ENCODE measurements at places on chromosomes 5 and 9. TPM values are rescaled to one million over a fixed set of nuclear protein-coding genes. Genes with fewer than 3 reads are reported as not detected.

Gene GCNT4
- total RNA-seq: 3.3 TPM

Gene KIF4B
- total RNA-seq: not detected

Gene TLE1
- 68.7 TPM for total RNA-seq

Gene C9orf43
- 0.51 TPM for total RNA-seq

Gene FBXO38
- total RNA-seq: 68.1 TPM

Gene NEUROG1
- not detected for total RNA-seq

- no peaks in the 10 kb centered on the region for H3K4me1 ChIP-seq
- no peak overlapping the region for H3K4me3 ChIP-seq
- H3K27ac ChIP-seq: no peak overlapping the region
- peaks cover 59% of the 10 kb centered on the region for H3K27me3 ChIP-seq
Measured at GRCh38 chr5:2256691-2257280, 374.1 kb upstream of the IRX4 start.

DNA sequence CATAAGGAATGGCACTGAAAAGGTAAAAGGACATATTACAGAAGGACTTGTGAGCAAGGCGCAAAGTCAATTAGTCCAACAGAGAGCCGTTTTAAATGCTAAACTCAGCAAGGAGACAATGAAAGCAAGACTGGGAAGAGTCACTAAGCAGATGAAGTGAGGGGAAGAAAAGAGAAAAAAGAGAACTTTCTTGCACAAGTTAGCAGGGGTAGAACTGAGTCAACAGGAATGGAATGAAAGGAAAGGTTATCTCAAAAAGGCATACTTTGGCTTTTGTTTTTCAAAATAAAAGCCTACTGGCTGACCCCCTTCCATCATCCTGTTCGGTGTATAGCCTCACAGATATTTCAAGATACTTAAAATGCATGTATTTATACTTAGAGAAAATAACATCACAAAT lies 75.0 kb downstream of the NR6A1 start:
- H3K4me1 ChIP-seq: peaks cover 40% of the 10 kb centered on the region
- DNase-seq: no peak
- H3K27ac ChIP-seq: no peak overlapping the region
- no peaks in the 10 kb centered on the region for H3K27me3 ChIP-seq

GRCh38 chr9:15909297-15909696 lies 356.5 kb downstream of the CCDC171 start:
- DNase-seq: no peak
- H3K4me1 ChIP-seq: no peaks in the 10 kb centered on the region
- H3K36me3 ChIP-seq: no peaks in the 10 kb centered on the region
- H3K27me3 ChIP-seq: no peaks in the 10 kb centered on the region
- H3K4me3 ChIP-seq: no peak overlapping the region

GRCh38 chr9:19161257-19162025 lies 34.1 kb upstream of the PLIN2 start:
- no peaks in the 10 kb centered on the region for H3K27me3 ChIP-seq
- peaks cover 17% of the 10 kb centered on the region for H3K4me1 ChIP-seq
- no peak overlapping the region for H3K4me3 ChIP-seq
- DNase-seq: no peak
- peak overlapping the region; percentile 73 for H3K27ac ChIP-seq

DNA sequence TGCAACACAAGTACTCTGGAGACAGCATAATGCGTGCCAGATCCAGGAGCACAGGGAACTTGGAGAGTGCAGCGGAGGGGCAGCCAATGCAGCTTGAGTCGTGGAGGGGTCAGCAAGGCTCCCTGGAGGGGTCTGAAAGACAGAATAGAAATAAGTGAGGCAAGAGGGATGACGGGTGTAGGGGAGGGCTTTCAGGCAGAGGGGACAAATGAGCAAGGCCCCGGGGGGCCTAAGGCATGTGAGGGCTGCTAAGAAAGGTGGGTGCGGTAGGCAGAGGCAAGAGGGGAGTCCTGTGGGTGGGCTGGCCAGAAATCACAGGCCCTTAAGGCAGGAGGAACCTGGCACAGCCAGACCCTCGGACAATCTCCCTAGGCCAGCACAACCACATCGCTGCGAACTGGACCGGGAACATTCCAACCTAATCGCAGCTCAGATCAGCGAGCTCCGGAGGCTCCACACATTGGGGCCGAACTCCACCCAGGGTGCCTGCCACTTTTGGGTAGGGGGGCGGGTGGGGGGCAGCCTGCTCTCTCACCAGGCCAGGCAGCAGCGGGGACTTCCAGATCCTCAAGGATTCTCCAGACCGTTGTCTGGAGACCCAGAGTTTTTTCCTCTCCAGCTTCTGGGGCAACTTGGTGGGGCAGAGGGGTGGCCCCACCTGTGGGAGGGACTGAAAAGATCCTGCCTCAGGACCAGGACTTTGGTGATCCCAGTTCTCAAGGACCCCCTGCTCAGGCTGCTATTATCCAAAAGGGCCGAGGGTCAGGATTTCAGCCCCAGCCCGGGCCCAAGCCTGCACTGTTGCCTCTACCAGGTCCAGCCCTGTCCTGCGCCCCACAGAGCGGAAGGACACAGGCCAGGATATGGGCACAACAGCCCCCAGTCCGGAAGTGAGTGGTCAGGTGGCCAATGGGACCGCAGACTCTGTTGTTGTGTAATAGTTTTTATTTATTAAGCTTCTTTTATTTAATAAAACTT lies 22.7 kb upstream of the CYSTM1 start:
- no peak for DNase-seq
- H3K27me3 ChIP-seq: peaks cover 40% of the 10 kb centered on the region
- no peaks in the 10 kb centered on the region for H3K36me3 ChIP-seq
- H3K27ac ChIP-seq: no peak overlapping the region

DNA sequence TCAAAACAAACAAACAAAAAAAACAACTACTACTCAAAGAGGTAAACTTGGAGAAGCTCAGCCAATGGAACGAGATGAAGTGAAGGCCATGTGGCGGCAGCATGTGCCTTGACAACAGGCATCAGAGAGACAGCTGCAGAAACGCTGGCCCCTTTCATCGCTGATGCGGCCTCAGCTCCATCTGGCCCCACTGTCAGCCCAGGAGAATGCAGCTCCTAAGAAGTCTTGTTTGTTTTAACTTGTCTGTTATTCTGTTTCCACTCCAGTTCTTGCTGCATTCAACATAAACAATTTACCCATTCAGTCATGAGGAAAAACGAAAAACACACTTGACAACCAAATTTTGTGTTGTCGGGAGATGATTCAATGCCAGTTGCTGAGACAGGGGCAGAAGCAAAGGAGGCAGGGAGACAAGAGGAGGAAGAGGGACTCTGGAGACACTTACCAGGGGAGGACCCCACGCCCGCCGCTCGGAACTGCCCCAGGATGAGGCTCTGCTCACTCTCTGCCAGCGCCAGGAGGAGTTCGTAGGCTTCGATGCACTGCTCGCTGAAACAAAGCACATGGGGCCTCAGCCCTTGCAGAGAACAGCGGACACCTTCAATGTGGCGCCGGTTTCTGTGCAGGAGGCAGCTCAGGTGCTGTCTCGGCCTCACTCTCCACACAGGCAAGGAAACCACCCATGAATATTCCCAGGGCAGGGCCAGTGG lies 91.2 kb downstream of the DCP2 start:
- no peaks in the 10 kb centered on the region for H3K4me1 ChIP-seq
- no peak overlapping the region for H3K27ac ChIP-seq
- H3K27me3 ChIP-seq: no peaks in the 10 kb centered on the region
- H3K36me3 ChIP-seq: peaks cover 3% of the 10 kb centered on the region

GRCh38 chr9:93174976-93175375 lies 9.0 kb upstream of the WNK2 start:
- H3K27ac ChIP-seq: no peak overlapping the region
- peaks cover 6% of the 10 kb centered on the region for H3K27me3 ChIP-seq
- H3K36me3 ChIP-seq: no peaks in the 10 kb centered on the region

DNA sequence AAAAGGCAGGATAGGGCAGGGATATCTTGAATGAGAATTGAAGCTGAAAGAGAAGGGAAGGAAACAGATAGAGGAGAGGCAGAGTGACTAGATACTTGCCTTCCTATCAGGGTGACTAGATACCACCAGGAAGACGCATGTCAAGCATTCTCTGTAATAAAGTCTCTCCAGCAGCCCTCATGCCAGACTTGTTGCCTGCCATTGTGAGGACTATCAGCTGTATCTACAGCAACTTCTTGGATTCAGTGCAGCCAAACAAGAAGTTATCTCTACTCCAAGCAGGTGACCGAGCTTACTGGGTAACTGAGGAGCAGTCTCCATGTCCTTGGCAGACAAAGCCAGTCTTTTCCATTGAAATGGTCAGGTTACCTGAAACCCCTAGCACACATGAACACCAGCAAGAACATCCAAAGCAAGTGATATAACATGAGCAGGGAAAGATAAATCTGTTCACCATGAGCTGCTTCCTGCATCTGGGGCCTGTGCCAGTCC lies 9.3 kb downstream of the SH3RF2 start:
- DNase-seq: no peak
- H3K4me3 ChIP-seq: no peak overlapping the region
- H3K27me3 ChIP-seq: no peaks in the 10 kb centered on the region
- peaks cover 34% of the 10 kb centered on the region for H3K4me1 ChIP-seq

DNA sequence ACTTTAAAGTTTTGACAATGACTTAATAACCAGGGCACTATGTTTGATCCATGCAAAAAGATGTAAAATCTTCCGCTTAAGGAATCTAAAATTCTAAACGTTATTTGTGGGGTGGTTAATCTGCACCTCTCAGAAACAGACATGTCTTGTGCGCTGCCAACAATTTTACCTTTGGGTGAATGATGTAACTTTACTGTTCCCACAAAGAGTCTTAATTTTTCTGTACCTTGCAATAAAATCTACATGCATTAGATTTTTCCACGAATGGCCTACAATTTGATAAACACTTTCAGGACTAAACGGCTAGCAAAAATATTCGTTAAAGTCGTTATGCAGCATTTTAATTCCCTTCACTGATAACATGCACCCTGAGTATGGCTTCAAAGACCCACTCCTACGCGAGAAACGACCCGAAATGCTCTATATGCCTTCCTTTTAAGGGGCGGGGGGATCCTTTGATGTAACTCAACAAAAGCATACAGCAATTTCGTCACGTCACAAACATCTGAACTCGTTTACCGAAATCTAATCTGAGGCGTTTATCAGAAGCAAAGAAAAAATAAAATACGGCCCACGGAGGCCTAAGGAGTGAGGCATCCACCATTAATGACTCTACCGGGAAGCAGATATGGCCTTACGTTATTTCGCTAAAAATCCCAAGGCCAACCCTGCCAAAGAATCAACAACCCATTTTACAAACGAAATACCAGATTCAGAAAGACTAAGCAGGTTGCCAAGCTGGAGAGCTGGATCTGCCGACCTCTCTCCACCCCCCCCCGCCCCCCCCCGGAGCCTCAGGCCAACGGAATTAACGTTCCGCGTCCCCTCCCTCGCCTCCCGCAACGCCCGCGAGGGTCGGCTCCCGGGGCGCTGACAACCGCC lies 621 bp downstream of the AK6 start:
- peak overlapping the region; percentile 99 for H3K27ac ChIP-seq
- H3K4me1 ChIP-seq: peaks cover 18% of the 10 kb centered on the region
- H3K27me3 ChIP-seq: no peaks in the 10 kb centered on the region
- peak overlapping the region; percentile 90 for H3K4me3 ChIP-seq
- no peak for DNase-seq

- no peaks in the 10 kb centered on the region for H3K27me3 ChIP-seq
- peak overlapping the region; percentile 82 for H3K27ac ChIP-seq
- no peaks in the 10 kb centered on the region for H3K4me1 ChIP-seq
- no peak overlapping the region for H3K4me3 ChIP-seq
- DNase-seq: no peak
Measured at GRCh38 chr5:1479581-1480188, 34.4 kb upstream of the SLC6A3 start.

- H3K36me3 ChIP-seq: no peaks in the 10 kb centered on the region
- H3K27me3 ChIP-seq: peaks cover 30% of the 10 kb centered on the region
- H3K4me1 ChIP-seq: peaks cover 8% of the 10 kb centered on the region
- no peak overlapping the region for H3K4me3 ChIP-seq
- DNase-seq: no peak
Measured at GRCh38 chr5:52985306-52985705, 3.8 kb upstream of the ITGA2 start.

- DNase-seq: no peak
- no peak overlapping the region for H3K4me3 ChIP-seq
- H3K4me1 ChIP-seq: no peaks in the 10 kb centered on the region
- peaks cover 6% of the 10 kb centered on the region for H3K27me3 ChIP-seq
- no peak overlapping the region for H3K27ac ChIP-seq
Measured at GRCh38 chr5:74052441-74053221, 426.6 kb downstream of the ARHGEF28 start.

DNA sequence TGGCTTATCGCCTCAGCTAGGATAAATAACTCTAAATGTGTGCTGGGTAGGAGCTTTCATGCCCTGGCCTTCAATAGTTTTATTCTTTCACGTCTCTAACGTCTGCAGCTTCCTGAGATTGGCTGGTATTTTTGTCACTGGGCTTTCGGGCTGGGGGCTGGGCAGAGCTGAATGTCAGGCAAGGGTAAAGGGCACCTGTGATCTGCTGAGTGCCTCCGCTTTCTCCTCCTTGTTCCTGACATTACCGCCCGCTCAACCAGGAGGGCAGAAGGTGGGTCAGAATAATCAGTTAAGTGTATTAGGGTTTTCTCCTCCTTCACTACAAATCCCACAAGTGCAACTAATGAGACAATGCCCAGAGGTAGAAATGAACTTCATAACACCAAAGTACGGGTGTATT lies 216.6 kb downstream of the TSSK1B start:
- peaks cover 3% of the 10 kb centered on the region for H3K36me3 ChIP-seq
- peak overlapping the region; percentile 51 for H3K4me3 ChIP-seq
- H3K27me3 ChIP-seq: no peaks in the 10 kb centered on the region
- DNase-seq: no peak
- H3K27ac ChIP-seq: peak overlapping the region; percentile 82

GRCh38 chr5:149400304-149400703 lies 21.2 kb upstream of the IL17B start:
- H3K4me3 ChIP-seq: no peak overlapping the region
- peaks cover 3% of the 10 kb centered on the region for H3K27me3 ChIP-seq
- H3K27ac ChIP-seq: no peak overlapping the region
- DNase-seq: no peak

DNA sequence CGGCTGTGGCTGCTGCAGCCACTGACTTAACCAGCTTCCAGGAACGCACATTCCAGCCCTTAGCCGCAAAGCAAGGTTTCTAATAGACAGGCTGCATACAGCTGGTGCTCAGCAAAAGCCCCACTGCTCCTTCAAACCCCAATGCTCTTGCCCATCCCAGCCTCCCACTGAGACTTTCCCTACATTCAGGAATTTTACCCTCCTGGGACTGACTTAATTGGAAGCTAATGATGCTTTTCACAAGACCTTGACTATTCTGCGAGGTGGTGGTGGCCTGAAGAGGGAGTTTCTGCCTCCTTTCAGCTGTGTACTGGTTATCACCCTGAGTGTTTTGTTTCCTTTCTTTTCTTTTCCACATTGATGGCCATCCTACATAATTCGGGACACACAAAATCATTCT lies 164.9 kb upstream of the IRX1 start:
- peaks cover 48% of the 10 kb centered on the region for H3K27me3 ChIP-seq
- no peak overlapping the region for H3K4me3 ChIP-seq
- no peak for DNase-seq
- H3K36me3 ChIP-seq: no peaks in the 10 kb centered on the region
- peaks cover 2% of the 10 kb centered on the region for H3K4me1 ChIP-seq

DNA sequence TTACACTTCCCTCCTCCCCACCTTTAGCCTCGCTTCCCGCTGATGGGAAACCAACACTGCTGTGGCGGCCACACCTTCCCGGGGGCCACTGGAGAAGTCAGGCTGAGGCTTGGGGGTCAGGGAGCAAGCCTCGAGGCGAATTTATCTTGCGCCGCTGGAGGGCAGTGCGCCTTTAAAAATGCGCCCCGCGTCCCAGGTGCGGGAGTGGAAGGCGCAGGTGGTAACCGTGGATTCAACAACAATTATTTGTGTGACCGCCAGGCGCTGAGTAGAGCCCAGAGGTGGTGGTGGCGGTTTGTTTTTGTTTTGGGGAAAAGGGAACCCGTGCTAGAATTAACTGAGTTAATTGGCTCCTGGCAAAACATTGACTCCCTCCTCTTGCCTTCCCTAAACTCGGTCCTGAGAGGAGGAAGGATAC lies 1.1 kb downstream of the CFAP77 start:
- H3K4me1 ChIP-seq: peaks cover 11% of the 10 kb centered on the region
- peaks cover 53% of the 10 kb centered on the region for H3K27me3 ChIP-seq
- no peaks in the 10 kb centered on the region for H3K36me3 ChIP-seq
- H3K27ac ChIP-seq: peak overlapping the region; percentile 89
- H3K4me3 ChIP-seq: peak overlapping the region; percentile 64

All from progenitor cell of endocrine pancreas (in vitro differentiated cells).